ENCODE measurements at places on chromosomes 7 and 10.

GRCh38 chr10:94085766-94086437, 92.2 kb downstream of the PLCE1 start:
- no peak for DNase-seq

- no peak for DNase-seq
These were observed 1249.1 kb downstream of the TYW1 start for GRCh38 chr7:68245688-68246087.

DNA sequence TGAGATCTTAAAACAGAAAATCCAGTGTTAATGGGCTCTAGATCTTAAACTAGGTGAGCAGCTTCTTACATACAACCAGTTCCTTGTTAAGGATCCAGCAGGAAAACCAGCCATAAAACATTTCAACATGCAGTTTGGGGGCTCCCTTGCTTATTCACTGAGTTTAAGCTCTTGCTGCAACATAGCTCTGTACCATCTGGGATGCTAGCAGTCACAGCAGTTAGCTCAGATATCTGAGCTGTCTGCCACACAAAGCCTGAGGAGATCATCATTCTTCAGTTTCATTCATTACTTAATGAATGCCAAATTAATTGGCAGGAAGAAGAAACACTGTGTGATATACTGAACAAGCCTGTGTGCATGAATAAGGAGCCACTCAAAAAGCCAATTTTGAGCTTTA, 62.8 kb downstream of the PODXL start:
- DNase-seq: no peak

DNA sequence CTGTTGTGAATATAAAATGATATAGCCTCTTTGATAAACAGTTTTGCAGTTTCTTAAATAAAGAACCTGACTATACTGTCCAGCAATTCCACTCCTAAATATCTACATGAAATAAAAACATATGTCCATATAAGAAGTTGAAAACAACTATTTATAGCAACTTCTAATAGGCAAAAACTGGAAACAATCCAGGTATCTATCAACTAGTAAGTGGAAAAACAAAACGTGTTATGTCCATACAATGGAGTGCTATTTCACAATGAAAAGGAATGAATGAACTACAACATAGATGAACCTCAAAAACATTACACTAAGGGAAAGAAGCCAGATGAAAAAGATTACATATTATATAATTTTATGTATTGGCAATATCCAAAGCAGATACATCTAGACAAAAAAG, 268.9 kb downstream of the CSTF2T start:
- DNase-seq: no peak

GRCh38 chr10:115063701-115064658, 29.2 kb upstream of the ATRNL1 start:
- DNase-seq: peak; percentile 38

GRCh38 chr10:23433701-23434100, 5.2 kb upstream of the OTUD1 start:
- DNase-seq: no peak

GRCh38 chr10:77744245-77744644, 106.6 kb upstream of the KCNMA1 start:
- DNase-seq: peak; percentile 70

GRCh38 chr7:91826377-91826776, 54.1 kb downstream of the MTERF1 start:
- DNase-seq: no peak

- DNase-seq: no peak
These were observed 106.1 kb upstream of the RSU1 start for GRCh38 chr10:16923309-16923708.

GRCh38 chr10:6669269-6669859, 89.3 kb upstream of the PRKCQ start:
- DNase-seq: peak; percentile 82

DNA sequence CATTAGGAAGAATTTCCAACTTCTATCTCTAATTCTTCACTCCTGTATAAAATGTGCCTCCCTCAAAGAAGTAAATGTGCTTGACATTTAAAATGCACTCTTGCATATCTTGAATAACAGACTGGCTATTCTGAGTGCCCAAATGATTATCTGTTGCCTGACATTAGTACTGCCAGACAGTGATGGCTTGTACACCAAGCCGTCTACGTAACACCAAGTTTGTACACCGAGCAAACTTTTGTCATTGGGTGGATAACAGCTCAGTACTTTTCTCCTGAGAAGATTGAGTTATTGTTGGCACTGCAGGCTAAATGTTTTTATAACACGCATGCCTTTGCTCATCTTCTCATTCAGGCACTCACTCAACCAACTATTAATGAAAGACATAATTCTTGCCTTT, 137.2 kb downstream of the DOCK4 start:
- DNase-seq: no peak

- DNase-seq: no peak
These were observed 490.0 kb downstream of the CNTNAP2 start for GRCh38 chr7:146606628-146607027.

GRCh38 chr10:121268363-121268762, 329.9 kb downstream of the FGFR2 start:
- no peak for DNase-seq

- no peak for DNase-seq
These were observed at the start of gene RAMP3 for GRCh38 chr7:45157653-45158401. RAMP3 (plus strand) TSS chr7:45157791; CDS start chr7:45157829, 38 bp downstream.
